ENCODE measurements at places on chromosomes 4 and X.

- no peak for DNase-seq
These were observed 8.6 kb downstream of the CD38 start for GRCh38 chr4:15786743-15787142.

GRCh38 chrX:120790552-120790951, 85.1 kb downstream of the CT47B1 start:
- no peak for DNase-seq

DNA sequence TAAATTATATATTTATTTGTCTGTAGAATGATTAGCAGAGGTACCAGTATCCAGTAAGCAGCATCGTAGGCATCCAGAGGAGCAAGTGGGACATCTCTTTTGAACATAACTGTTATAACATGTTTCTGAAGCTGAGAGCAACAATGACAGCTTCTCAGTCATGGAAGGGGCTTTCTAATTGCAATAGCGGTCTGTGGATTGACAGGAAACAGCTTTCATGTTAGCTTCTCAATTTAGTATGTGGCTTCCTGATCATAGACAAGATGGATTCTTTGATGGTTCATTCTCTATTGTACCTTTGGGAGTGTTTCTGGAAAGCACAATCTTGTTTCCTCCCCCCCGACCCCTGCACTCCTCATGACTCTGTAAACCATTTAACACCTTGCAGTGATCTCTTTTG, 434.6 kb upstream of the GNPDA2 start:
- no peak for DNase-seq

- no peak for DNase-seq
These were observed 352.7 kb downstream of the NKX6-1 start for GRCh38 chr4:84146300-84146959.

GRCh38 chr4:112352736-112353135, 55.6 kb downstream of the ALPK1 start:
- no peak for DNase-seq

- no peak for DNase-seq
These were observed 16.0 kb downstream of the LRBA start for GRCh38 chr4:150999086-150999485.

GRCh38 chr4:121791481-121791880, 9.6 kb upstream of the EXOSC9 start:
- DNase-seq: peak; percentile 53

- DNase-seq: peak; percentile 47
These were observed 15.8 kb downstream of the ART3 start for GRCh38 chr4:76090241-76090691.

- no peak for DNase-seq
These were observed 42.9 kb downstream of the FAT4 start for GRCh38 chr4:125357675-125358074.

DNA sequence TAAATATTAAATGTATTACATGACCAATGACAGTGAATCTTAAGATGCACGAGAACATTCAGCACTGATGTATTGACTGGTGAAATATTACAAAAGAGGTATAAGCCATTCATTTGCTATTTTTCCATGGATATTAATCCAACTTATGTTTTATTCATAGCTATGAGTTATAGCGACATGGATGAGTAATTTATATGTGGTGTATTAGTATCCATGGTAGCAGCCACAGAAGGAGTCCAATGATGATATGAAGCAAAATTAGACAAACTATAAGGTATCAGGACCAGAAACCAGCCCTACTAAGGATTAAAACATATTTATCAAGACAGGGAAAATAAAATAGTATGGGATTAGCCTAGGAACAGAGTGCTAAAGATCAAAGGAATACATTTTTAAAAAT, 50.7 kb downstream of the THAP9 start:
- DNase-seq: no peak

DNA sequence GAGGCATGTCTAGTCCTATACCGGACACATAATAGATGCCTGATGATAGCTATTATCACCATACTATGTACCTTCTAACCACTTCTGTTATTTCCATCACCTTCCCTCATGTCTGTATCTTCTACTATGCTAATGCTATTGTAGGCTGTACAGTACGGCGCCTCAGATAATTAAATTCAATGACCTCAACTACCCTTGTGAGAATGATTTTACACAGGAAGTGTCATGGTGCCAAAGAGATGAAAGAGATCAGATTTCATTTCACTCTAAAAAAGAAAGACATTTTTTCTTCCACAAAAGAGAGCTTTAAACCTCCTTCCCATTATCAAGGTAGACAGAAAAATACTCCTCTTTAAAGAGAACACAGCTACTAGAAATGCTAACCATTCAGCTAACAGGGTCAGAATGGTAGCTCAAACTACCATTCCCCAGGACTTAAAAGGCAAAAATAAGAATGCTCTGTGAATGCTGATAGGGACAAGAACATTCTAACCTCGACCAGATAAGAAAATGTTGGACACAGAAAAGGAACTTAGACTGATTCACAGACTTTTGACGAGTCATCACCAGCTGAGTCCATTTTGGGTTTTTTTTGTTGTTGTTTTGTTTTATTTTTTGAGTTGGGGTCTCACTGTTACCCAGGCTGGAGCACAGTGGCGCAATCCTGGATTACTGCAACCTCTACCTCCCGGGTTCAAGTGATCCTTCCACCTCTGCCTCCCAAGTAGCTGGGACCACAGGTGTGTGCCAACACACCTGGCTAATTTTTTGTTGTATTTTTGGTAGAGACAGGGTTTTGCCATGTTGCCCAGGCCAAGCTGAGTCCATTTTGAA, 99.2 kb upstream of the RAPGEF2 start:
- DNase-seq: no peak

- DNase-seq: no peak
These were observed 7.5 kb downstream of the CD99 start for GRCh38 chrX:2698604-2699003.

DNA sequence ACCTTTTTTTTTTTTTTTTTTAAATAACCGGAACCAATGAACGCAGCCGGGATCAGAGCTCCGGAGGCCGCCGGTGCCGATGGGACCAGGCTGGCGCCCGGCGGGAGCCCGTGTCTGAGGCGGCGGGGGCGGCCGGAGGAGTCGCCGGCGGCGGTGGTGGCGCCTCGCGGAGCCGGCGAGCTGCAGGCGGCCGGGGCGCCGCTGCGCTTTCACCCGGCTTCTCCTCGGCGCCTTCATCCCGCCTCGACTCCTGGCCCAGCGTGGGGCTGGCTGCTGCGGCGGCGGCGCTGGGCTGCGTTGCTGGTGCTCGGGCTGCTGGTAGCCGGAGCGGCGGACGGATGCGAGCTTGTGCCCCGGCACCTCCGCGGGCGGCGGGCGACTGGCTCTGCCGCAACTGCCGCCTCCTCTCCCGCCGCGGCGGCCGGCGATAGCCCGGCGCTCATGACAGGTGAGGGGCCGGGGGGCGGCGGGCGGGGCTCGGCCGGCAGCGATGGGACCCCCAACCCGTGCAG, 337 bp downstream of the STIM2 start:
- DNase-seq: no peak

- no peak for DNase-seq
These were observed 125.9 kb downstream of the FAM53A start for GRCh38 chr4:1558205-1558604.

- no peak for DNase-seq
These were observed 587 bp downstream of the TACC3 start for GRCh38 chr4:1721666-1722550.

GRCh38 chr4:11051181-11051580, 366.6 kb upstream of the CLNK start:
- DNase-seq: no peak

DNA sequence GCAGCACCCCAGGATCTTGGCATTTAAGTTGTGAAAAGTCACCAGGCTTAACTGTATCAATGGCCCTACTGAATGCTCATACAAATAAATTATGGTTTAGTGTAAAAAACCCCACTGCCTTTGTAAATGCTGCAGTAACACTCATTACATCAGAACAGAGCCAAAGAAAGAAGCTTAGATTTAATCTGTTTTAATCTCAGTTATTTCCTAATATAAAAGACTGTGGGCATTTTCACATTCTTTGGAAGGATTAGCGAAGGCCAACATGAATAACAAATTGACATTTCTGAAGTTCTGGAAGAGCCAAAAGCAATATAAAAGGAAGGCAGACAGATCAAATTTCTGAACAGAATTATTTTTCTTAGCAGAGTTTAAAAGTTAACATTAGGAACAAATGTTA, 140.0 kb upstream of the HCCS start:
- DNase-seq: no peak

DNA sequence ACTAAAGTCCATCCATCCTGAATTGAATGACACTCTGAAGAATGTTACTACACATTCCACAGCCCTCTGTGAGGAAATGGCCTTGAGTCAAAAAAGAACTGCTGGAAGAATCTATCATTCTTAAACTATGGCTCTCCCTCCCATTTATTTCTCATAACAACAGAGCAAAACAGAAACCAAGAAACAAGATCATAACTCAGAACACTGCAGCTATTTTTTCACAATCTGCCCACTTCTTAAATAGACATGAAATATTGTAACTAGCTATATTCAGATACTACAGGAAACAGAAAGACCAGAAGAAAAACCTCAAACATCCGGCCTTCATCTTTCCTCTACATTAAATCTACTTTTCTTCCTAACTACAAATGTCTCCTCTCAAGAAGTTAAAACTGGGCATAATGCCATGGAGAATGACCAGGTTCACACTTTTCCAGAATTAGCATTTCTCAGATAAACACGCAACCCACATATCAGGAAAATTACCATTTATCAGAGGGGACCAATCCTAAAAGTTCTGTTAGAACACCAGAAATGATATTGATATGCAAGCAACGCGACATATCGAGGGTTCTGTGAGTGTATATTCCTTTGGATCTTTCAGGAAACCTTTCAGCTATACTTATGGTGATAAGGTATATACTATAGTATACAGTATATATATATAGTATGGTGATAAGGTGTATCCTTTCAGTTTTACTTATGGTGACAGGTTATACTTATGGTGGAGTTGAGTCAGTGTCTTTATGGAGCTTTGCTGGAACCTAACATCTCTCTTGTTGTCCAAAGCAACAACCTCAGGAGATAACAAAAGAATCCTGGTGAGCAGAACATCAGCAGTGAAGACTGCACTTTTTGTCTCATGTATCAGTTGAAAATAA, 60.4 kb upstream of the IRF2 start:
- no peak for DNase-seq

DNA sequence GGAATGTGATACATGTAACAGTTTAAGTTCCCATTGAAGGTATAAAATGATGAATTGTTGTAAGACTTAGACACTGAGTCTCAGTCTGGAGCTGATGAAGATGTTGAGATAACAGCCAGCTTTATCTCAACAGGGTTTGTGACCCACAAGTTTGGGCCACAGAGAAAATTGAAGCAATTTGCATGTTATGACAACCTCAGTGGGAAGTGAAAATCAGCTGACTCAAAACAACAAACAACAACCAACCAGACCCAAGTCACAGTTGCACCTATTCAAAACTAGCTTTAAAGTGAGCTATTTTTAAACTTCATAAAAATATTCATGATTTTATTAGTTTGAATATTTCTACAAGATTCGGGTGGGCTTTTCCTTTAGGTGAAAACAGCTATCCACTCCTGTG, 8.0 kb downstream of the SFRP2 start:
- DNase-seq: no peak

GRCh38 chr4:21469438-21470300, 478.9 kb downstream of the KCNIP4 start:
- no peak for DNase-seq

DNA sequence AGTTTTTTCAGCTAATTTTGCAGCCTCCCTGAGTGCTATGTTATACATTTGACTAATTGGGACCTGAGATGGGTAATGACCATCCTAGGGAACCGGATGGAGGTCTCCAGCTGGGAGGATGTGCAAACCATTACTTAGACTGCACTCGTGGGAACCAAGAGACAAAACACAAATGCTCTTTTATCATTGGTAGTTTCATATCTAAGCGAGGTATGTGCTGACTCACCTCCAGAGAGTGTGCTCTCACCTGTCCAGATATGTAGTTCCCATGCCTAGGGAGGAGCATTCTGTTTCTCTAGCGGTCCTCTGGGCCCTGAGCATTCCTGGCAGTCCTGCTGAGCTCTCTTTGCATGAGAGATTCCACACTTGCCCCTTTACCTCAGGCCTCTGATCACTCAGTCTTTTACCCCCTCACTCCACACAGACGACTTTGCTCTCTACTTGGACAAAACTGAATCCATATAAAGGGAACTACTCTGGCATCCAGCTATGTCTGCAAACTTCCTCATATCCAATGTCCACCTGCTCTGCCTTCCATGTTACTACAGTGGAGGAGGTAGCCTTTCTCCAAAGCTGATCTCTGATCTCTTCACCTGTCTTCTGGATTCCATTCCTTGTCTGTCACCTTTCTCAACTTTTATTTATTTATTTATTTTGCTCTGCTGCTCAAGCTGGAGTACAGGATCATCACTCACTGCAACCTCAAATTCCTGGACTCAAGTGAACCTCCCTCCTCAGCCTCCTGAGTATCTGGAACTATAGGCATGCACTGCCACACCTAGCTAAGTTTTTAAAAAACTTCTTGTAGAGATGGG, 88.4 kb downstream of the LRP2BP start:
- DNase-seq: no peak

- no peak for DNase-seq
These were observed 23.3 kb upstream of the TMEM255A start for GRCh38 chrX:120334603-120335002.

All from AG04450 (cell line).